ENCODE measurements at places on chromosomes 5 and 9.

DNA sequence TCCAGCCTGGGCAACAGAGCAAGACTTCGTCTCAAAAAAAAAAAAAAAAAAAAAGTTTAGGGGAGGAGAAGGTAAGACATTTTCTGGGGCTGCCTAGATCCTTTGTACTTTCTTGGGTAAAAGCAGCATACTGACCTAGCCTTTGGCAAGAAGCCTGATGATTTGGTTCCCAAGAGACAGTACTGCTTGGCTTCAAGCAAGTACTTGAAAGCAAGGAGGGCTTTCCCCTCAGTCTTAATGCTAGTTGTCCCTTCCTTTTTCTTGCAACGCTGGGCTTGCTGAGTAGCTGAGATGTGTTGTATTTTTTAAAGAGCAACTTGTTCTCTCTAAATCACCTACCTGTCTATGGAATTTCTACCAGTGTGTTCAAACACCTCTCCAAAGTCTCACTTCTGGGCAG is 76.2 kb downstream of the INSYN2B start:
- DNase-seq: no peak

DNA sequence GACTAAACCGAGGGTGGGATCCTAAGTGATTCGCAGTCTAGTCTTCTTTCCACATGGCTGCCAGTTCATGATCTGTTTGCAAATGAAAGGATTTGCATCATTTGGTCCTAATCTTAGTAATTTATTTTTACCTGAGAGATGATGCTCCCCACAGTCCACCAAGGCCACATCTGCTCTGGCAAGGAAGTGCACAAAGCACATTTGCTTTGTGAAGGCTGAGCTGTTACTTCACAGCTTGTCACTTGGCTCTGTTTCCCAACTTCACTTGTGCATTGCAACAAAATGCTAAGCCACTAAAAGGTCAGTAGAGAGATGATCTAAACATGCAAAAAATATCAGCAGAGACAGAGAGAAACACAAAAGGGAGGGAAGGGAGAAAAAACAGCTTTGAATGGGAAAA is 128.5 kb upstream of the VLDLR start:
- DNase-seq: no peak

DNA sequence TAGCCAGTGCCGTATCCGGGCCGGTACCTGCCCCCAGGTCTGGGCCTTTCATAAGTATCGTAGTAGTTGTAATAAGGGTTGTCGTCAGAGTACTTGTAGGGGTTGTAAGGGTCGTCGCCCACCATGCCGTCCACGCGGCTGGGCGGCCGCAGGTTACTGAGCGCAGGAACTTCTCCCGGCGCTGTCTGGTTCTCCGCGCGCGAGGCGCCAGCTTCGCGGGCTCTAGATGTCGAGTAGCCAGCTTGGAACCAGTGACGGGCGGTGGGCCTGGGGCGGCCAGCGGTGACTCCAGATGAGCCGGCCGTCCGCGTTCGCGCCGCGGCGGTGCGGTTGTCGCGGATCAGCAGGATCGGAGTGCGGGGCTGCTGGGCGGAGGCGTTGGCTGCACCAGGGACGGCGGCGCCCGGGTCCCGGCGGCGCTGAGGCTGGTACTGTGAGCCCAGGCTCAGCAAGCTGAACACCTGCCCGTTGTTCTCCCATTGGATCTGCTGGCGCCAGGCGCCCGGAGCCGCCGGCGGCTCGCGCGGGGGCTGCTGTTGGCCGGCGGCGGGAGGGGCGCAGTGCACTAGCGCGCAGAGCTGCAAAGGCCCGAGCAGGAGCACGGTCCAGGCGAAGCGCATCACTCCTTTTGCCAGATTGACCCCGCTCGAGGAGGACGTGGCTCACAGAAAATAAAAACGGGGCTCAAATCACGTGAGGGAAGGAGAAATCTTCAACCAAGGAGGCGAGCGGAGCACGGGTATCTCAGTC is 518 bp downstream of the LOX start:
- DNase-seq: peak; percentile 40

DNA sequence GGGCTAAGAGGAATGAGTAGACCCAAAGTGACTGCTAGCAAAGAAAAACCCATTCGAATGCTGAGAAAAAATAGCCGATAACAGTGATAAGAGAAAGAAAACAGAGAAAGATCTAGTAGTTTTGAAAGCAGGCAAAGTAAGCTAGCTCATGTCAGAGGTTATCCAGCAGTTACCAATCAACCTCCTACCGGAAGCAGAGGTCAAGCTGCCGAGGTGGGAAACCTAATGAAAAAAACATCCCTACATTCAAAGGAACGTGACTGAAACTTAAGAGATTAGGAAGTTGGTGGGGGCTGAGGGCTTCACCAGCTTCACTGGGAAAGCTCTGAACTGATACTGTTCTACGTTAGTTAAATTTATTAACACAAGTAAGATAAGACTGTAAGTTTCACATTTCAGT is 32.6 kb downstream of the SSBP2 start:
- no peak for DNase-seq

Measured in A172 (cell line).